ENCODE measurements at places on chromosomes 11 and 22.

DNA sequence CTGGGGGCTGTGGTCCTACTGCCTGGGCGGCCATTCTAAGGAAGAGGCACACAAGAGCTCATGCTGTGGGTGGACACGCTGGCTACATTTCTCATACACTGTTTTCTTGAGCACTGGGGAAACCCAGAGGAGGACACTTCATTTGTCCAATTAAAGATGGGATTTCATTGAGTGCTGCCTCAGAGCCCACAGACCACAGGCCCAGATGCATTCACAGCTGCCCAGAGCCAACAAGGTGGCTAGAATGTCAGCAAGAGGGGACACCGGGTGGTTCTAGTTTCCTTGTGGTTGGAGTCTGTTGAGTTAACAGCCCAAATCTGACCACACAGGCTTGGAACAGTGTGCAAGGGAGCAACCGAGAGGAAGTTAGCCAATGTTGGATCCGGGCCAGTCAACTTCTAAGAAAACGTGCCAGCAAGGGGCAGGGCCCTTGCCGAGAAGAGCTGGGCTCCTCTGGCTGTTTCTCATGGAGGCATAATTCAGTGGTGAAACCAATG is 35.0 kb upstream of the SORL1 start:
- peak; percentile 85 for DNase-seq

GRCh38 chr22:32810555-32811133 is 9.1 kb downstream of the TIMP3 start:
- no peak for DNase-seq

GRCh38 chr11:74696500-74696899 is 34.7 kb downstream of the CHRDL2 start:
- no peak for DNase-seq

DNA sequence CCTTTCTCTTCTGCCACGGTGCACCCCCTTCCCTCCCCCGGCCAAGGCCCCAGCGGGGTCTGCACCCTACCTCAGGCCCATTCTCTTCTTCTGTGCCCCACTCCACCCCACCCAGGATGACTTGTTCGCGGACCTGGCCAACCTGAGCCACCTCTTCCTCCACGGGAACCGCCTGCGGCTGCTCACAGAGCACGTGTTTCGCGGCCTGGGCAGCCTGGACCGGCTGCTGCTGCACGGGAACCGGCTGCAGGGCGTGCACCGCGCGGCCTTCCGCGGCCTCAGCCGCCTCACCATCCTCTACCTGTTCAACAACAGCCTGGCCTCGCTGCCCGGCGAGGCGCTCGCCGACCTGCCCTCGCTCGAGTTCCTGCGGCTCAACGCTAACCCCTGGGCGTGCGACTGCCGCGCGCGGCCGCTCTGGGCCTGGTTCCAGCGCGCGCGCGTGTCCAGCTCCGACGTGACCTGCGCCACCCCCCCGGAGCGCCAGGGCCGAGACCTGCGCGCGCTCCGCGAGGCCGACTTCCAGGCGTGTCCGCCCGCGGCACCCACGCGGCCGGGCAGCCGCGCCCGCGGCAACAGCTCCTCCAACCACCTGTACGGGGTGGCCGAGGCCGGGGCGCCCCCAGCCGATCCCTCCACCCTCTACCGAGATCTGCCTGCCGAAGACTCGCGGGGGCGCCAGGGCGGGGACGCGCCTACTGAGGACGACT is 15.9 kb downstream of the RTN4RL2 start:
- DNase-seq: no peak

DNA sequence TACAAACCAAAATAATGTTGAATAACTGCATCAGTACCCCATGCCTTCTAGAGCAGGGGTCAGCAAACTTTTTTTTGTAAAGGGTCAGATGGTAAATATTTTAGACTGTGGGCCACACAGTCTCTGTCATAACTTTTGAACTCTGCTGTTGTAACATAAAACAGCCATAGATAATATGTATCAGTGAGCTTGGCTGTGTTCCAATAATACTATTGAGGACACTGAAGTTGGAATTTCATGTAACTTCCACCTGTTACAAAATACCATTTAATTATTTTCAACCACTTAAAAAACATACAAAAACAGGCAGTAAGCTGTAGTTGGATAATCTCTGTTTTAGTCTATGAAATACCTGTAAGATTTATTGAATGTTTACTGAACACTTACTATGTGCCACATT is 55.2 kb downstream of the PICALM start:
- DNase-seq: no peak

GRCh38 chr11:83574519-83574918 is 288.4 kb upstream of the CCDC90B start:
- no peak for DNase-seq

GRCh38 chr22:41367680-41368542 is 13.8 kb upstream of the TEF start:
- DNase-seq: peak; percentile 27

DNA sequence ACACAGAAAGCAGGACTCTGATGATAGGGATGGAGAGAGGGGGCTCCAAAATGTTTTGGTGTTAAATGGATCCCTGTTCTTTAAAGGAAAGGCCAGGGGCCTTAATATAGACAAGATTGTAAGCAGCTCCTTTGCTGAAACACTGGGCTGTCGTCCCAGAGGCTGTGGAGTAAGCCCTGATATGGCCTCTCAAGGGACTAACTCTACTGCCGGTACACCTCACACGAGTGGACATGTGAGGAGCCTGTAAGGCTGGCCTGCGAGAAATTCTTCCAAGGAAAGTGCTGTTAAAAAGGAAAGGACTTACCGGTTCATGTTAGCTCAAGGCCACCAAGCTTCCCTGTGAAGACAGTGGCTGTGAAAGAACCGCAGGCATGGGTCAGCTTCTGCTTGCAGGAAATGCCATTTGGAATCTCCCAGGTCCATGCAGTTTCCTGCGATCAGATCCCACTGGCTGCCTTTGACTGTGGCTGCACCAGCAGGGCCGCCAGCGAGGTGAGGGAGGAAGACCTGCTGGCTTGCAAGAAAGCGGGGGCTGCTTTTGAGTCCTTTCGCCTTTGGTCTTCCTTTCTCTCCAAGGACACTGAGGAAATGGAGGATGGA is 106.6 kb downstream of the PRR5L start:
- DNase-seq: peak; percentile 40

- no peak for DNase-seq
Observed at GRCh38 chr22:28222052-28222451, 303.0 kb upstream of the PITPNB start.

GRCh38 chr22:24996420-24996952 is 44.0 kb downstream of the KIAA1671 start:
- no peak for DNase-seq

DNA sequence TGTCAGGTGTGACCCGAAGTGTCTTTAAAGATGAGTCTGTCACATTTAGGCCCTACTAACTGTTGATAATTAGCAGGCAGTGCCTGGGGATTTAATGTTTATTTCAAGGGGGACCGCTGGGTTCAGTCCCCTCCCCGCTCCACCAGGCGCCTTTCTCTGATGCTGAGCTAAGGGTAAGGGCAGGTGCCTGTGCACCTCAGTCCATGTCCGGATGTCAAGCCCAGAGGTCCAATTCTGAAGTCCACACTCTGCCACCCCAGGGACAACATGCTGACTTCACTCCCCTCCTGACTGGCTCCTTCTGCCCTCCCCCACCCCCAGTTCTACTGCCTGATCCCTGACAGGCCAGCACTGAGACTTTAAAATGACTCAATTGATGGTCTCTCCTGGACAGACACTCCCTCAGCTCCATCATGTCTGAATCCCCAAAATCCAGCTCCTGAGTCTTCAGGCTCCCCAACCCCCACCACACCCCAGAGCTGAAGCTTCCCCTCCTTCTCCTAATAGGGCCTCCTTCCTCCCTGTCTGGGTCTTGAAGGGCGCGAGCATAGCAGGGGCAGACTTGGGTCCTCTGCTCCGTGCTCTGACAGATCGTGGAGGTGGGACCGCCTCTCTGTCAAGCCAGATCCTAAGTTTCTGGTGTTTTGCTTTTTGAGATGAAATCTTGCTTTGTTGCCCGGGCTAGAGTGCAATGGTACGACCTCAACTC is 49.8 kb upstream of the ANO1 start:
- no peak for DNase-seq

- DNase-seq: peak; percentile 80
Observed at GRCh38 chr11:33857933-33858371, 33.9 kb downstream of the LMO2 start.

DNA sequence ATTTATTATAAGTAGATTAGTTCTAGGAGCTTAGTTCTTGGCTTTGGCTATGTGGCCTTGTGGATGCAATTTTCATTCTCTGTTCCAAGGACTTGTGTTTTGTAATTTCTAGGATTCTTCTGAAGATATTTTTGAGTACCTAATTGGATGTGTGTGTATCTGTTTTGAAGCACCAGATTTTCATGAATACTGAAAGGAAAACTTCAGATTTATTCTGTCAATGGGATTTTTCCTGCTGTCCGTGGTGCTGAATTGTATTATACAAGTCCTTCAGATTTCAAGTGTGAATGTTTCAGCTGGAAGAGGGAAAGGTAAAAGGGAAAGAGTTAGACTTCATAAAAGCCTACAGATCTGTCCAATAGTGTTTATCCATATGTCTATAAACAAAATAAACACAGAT is 18.2 kb upstream of the SYN3 start:
- no peak for DNase-seq

DNA sequence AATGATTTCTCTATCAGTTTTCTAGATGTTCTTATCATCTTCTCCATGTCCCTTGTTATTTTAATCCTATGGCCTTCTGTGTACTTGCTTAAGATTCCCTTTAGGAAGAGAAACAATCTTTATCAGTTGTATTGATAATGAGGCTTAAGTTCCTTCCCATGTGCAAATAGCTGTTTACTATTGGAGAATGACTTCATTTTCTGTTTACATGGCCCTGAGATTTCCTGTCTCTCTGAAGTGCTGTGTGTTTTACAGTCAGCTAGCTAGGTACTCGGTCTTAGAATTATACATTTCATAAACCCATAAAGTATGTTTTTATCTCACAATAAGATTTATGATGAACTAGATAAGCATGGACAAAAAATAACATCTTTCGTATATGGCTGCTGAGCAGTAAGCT is 67.5 kb upstream of the CCDC179 start:
- no peak for DNase-seq

DNA sequence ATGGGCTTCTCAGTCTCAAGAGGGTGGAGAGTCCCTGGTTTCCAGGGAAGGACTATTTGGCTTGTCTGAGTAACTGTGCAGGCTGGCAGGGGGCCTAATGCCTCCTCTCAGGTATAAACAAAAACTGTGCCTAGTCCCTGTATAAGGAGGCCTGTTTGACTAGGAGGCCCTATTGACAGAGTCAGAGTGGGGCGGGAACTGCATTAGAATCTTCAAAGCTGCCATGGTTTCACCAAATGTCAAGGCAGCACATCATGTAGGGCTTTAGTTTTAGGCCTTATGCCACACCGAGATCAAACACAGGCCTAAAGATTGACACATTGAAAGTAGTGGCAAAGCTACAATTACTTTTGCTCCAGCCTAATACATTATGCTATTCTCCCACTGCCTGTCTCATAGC is 611.5 kb upstream of the B3GAT1 start:
- no peak for DNase-seq

DNA sequence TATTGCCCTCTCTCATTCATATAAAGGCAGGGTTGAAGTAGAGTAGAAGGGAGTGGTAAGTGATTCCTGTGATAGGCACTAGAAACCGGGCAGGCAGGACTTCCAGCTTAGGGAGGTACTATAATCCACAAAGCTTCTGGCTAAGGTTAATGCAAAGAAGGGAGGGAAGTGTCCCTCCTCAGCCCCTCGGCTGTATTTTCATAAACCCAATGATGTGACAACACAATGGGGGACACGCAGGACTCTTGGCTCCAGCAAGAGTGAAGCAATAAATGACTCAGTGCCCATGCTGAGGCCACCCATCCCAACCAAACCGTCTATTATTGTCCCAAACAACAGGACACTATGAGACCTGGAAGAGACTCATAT is 90.7 kb downstream of the ETS1 start:
- no peak for DNase-seq

DNA sequence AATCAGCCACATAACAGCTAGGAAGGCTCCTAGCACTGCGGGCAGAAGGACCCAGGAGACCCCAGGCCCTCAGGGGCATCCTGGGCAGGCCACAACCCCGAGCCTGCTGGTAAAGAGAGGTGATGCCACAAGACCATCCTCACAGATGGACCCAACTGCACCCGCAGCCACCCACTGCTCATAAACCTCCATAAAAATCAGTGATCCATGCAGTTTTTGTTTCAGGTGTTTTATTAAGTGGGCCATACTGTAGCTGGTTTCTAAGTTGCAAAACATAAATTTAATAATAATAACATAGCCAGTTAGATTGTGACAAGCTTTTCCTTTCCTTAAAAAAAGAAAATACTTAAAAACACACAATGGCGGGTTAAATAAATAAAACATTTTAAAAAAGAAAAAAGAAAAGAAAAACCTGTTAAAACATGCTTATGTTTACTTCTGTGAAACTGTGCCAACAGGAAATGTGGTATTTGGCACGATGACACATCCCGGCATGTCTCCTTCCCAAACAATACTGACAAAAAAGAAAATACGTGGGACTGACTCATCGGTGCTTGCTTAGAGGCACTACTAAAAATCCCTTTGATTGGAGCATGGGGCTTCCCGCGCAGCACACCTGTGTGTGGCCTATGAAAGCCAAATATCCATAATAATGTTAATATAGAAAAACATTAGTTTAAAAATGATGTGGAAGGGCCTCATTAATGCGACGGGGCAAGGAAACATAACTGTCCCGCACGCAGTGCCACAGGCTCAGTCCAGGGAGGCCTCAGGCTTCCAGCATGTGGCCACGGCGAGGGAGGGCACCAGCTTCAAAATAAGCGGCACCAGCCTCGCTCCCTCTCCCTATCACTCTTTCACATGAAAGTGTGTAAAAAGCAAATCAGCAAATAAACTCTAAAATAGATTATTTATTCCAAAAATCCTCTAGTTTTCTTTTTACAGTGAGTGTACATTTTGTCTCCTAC is 47.5 kb upstream of the SCUBE2 start:
- peak; percentile 36 for DNase-seq

DNA sequence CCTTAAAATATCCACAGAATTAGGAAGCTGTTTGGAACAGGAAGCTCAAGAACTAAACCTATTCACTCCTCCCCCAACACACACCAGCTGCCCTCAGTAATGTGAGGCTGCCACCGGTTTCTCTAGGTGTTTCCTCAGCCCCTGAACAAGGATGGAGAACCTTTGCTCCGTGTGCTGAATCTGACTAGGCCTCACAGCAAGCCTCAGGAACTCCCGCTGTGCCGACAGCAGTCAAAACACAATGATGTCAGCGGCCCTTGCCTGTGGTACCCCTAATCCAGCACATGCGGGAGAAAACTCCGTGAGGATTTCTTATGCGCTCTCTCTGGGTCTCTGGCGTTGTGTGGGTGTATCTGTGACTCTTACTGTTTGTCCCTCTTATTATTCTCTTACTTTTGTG is 153.3 kb downstream of the EFCAB6 start:
- DNase-seq: no peak

DNA sequence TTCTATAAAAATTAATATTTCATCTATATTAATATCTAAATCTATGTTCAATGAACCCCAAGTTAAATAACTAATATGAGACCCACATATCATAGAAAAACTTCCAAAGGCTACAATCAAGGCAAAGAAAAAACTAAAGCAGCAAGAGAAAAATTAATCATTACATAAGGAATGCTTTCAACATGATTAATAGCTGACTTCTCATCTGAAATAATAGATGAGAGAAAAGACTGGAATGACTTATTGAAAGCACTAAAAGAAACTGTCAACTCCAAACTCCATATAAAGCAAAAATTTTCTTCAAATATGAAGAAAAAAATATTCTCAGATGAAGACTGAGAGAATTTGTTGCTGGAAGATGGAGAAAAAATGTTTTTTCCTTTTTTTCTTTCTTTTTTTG is 13.0 kb downstream of the TRIM5 start:
- no peak for DNase-seq

- DNase-seq: no peak
Observed at GRCh38 chr11:18151581-18151980, 19.2 kb downstream of the MRGPRX3 start.
